ENCODE measurements at places on chromosomes 2 and 18.

DNA sequence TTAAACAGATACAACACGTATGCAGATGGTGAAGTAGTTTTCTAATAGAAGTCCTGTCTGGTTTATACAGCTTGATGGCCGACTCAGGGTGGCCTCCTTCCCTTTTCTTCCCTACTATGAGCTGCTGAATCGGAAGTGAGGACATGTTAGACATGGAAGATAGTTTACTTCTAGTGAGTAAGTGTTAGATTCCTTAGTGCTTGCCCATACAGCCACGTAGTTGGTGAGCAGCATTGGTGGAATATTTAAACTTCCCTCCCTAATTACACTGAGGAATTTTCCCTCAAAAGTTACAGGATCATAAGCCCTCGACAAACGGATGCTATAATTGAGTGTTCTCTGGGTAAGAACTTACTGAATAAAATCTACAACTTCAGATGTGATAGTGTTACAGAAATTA is 52.1 kb downstream of the RHBDD1 start:
- no peak for DNase-seq

GRCh38 chr2:64177315-64177714 is 33.1 kb upstream of the PELI1 start:
- no peak for DNase-seq

GRCh38 chr18:67525328-67526099 is 9.0 kb upstream of the DSEL start:
- no peak for DNase-seq

- DNase-seq = no peak
Measured at GRCh38 chr2:145065342-145065741, 545.4 kb upstream of the ZEB2 start.

DNA sequence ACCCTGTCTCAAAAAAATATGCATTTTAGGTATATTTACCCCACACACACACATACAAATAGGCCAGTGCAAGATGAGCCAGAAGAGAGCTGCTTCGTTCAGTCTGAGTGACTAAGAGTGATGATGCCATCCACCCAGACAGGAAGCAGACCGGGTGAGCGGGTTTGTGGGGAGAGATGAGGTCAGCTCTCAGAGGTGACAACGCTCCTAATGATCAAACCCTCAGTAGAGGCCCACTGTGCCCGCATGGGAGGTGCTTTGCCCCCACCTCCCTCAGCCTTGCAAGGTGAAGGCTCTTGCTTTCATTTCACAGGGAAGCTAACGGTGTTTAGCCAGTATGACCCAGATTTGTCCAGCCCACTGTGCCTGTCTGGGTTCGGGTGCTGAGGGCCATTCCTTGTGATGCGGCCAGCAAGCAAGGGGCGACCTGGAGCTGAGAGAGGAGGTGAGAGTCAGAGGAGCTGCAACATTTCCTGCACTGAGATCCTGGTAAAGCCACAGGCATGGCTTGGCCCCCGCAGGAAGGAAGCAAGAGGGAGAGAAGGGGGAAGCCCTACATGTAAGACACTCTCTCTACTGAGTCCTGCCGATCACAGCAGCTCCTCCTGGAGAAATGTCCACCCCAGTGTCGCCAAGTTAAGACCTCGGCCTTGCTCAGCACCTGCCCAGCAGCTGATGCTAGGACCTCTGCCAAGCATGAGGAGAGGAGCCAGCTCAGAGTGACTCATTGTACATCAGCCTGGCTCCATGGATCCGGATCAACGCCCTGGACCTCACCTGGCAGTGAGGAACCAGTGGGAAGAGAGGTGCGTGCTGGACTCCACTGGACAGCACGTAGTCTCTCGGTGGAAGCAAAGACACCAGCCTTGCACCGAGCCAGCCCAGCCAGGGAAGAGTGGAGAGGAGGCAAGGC is 37.0 kb downstream of the NIFK start:
- peak; percentile 76 for DNase-seq

GRCh38 chr18:24014986-24015638 is 558 bp downstream of the TTC39C start:
- no peak for DNase-seq

DNA sequence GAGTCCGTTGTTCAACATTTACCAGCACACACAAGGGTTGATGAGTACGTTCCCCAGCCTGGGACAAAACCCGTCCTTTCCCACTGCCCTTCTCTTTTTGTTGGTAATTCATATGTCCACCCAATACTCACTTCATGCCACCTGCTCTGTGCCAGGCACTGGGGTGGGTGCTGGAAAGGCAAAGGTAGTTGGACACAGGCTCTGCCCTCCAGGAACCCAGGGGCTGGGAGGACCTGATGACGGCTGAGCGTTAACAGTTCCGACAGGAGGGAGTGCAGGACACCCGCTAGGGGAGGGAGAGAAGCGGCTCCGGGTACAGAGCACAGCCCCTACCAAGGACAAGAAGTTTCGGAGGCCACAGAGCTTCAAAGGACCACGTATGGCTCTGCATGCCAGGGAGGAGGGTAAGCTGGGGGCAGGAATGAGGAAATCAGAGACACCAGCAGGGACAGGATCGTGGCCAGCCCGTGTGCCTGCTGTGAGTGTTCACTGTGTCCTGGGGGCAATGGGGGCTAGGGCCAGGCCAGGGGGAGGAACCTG is 134.1 kb upstream of the GPC1 start:
- DNase-seq = no peak

- no peak for DNase-seq
Measured at GRCh38 chr18:32469691-32470459, 807 bp downstream of the GAREM1 start.
